Lung microvascular endothelial cell (primary cell): ENCODE measurements at places on chromosomes 12 and 14.
A peak's percentile ranks its signal among the peaks of the same experiment; 100 is the strongest.

- DNase-seq, result no peak
Measured at GRCh38 chr12:234019-234418, 20.1 kb upstream of the SLC6A12 start.

DNA sequence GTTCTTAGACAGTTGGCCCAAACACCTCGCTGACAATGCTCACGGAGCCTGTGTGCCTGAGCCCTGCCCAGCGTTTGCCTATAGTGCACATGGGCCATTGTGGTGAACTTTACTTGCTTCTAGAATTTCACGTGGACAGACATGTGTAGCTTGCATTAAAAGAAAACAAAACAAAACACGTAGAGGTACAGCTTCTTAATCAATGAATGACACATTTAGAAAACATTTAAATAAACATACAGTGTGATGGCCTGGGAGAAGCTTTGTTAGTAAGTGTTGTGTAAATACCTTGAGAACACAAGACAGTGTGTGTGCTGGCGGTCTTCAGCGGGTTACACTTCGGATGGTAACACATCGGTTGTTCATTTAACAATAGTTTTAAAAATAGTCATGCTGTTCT lies 38.1 kb downstream of the SMOC1 start:
- DNase-seq, result no peak

GRCh38 chr14:20623798-20624197 lies 17.7 kb downstream of the OR6S1 start:
- peak; percentile 36 for DNase-seq

DNA sequence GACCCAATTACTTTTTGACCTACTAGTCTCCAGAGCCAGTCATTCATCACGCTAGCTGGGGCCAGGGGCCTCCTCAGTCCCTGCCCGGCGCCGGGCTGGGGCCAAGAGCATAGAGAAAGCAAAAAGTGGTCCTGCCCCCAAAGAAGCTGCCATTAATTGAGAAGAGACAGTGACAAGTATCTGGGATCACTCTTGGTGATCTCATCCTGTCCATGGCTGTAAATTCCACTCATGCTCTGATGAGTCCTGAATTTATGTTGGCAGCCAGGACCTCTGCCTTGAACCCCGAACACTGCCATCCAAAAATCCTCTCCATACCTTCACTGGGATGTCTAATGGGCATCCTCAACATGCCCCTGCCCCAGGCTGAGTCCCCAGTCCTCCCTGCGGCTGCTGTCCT lies 34.4 kb upstream of the DLK1 start:
- DNase-seq, result no peak

- no peak for DNase-seq
Measured at GRCh38 chr12:104596134-104596799, 139.5 kb downstream of the CHST11 start.

DNA sequence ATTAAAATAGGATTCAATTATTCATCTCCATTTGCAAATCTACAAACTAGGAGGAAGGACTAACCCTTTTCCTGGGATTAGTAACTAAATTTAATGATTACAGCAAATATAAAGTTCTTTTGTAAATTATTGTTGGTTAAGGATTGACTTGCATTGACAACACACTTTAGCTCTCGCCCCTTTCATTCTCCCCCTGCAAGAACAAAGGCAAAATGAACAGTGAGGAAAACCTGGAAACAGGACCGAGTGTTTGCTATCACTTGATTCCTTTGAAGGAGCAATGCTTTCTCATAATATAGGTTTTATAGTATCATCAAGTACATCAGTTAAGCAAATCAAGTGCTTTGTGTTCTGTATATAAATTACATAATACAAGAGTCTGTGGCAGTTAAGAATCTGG lies 7.4 kb upstream of the COX16 start:
- no peak for DNase-seq

GRCh38 chr12:38587594-38587993 lies 271.0 kb downstream of the ALG10B start:
- peak; percentile 2 for DNase-seq

DNA sequence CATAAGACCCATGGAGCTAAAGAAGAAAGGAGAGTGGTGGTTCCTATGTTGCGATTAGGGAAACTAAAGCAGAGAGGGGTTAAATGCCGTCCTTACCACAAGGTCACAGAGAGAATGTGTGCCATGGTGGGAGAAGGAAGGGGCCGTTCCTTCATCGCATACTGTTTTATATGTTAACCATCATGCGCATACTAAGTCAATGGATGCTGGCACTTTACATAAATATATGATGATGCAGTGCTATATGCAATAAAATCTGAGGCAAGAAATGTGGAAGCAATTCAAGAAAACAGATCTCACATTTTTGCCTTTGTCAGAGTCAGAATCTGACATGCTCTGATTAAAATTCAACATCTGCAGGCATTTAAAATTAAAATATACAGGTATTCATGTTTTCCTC lies 168.1 kb downstream of the BMP4 start:
- DNase-seq, result no peak
